ENCODE measurements at places on chromosomes 11 and 22.

DNA sequence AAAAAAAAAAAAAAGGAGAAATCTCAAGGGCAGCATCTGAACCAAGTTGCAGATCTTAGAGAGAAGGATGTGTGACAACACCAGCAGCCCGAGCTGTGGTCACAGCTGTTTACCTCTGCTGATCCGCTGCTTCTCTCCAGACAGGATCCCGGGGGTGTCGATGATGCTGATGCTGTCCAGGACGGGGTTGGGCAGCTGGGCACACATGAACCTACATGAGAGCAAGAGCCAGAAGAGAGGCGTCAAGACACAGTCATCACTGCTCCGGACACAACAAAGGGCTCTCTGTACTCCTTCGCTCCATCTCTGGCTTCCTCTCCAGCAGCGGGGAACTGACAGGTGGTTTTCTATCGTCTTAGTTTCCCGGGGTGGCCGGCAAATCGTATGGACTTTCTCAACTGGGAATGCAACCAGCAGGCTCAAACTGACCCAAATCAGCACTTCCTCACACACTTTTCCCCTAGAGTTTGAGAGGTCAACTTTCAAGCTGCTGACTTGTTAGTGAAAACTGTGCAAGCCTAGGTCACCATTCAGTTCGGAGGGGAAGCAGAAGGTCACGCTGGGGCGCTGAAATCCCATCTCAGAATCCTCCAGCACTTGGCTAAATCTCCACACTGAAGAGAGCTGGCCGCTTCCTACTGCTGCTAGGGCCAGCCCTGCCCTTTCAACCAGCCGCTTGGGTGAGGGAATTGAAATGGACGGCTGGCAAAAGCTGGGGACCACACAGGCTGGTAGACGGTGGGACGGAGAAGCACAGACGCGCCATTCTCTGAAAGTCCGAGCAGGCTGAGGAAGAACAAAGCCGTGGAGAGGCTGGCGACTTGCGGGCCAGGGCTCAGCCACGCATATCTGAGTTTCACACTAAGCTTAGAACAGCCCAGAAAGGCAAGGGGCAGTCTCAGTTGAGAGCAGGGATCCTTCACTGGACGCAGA lies 3.8 kb downstream of the EHD1 start:
- DNase-seq: no peak

DNA sequence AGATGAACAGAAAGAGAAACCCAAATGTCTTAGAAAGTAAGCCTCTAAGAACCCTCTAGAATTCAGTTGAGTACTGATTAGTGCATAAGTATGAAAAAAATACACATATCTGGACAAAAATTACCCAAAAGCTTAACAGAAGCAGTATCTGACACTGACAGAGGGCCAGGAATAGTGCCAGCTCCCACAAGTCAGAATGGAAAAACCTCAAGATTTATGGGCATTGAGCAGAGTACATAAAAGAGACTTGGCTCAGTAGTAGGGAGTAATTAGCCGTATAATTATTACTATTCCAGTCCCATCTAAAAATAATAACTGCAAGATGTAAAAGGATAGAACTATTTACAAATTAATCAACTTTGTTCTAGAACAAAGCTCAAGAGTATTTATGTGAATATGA lies 834.5 kb downstream of the FAM181B start:
- no peak for DNase-seq

DNA sequence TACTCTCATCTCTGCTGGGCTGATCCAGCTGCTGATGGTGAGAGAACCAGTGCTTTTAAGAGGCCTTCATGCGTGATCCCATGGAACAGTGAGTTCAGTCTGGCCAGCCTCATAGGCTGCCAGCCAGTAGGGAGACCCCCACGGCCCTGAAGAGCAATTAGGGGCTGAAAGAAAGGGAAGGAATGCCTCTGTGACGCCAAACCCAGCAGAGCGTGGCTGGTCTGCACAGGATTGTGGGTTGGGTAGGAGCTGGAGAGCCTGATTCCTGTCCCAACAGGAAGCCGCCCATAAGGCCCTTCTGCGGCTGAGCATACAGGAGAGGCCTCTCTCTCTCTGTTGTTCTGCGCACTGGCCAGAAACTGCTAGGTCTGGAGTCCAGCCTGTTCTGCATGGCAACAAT lies 181.5 kb upstream of the E2F8 start:
- DNase-seq: no peak

- DNase-seq: peak; percentile 72
Observed at GRCh38 chr22:38298312-38299005, 18.8 kb downstream of the CSNK1E start.

GRCh38 chr11:12269446-12270214 lies 107.7 kb upstream of the PARVA start:
- no peak for DNase-seq

GRCh38 chr22:28882545-28882877 lies 861 bp upstream of the ZNRF3 start:
- no peak for DNase-seq

GRCh38 chr11:130426837-130427341 lies 1.5 kb downstream of the ADAMTS8 start:
- no peak for DNase-seq

DNA sequence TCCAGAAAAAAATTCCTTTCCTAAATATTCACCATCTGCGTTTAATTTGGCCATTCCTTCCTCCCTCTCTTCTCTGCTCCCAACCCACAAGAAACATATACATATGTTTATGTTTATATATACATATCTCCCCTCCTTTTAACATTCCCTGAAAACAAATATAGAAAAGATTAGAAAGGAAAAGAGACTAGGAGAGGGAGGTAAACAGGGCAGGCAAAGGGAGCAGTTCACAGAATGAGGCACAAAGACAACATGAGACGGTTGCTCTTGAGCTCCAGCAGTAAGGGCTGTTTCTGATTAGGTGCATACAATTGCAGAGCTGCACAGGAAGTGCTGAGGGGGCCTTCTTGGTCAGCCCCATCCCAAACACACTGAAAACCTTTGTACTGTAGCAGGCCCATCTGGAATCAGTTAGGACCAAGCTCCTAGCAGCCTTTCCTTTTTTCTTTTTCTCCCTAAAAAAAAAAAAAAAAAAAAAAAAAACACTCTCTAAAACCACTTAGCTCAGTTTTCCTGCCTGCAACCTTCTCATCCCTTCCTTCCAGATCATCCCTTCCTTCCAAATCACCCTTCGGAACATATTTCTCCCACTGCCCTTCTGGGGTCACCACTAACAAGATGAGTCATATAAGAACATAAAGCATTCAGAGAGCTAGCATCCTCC lies 57.0 kb downstream of the RBFOX2 start:
- no peak for DNase-seq

GRCh38 chr11:11979488-11980117 lies 28.8 kb downstream of the DKK3 start:
- no peak for DNase-seq

- no peak for DNase-seq
Observed at GRCh38 chr22:38942702-38943101, 14.7 kb upstream of the APOBEC3A start.

DNA sequence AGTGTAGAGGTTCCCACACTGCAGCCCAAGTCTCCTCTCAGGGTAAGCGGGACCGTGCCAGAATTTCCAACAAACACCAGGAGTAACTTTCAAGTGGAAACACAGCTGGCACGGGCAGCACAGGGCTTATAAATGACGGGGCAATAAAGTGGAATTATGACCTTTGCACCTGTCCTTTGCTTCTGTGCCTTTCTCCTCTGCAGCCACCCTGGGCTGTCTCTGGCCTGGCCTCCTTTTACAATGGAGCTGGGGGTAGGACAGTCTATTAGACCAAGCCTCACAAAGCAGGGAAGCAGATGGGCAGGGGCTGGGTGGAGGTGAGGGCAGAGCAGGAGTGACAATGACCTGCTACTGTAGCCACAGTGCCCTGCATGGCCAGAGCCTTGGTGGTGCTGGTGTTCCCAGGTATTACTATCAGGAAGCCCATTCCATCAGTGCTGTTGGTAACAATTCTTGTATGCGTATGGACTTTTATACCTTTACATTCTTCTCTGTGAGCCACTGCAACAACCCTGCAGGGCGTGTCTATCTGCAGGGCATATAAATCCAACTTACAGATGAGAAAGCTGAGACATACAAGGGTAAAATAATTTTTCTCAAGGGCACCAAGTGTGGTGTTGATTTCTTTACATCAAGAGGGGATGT lies 387.8 kb downstream of the CTTN start:
- no peak for DNase-seq

DNA sequence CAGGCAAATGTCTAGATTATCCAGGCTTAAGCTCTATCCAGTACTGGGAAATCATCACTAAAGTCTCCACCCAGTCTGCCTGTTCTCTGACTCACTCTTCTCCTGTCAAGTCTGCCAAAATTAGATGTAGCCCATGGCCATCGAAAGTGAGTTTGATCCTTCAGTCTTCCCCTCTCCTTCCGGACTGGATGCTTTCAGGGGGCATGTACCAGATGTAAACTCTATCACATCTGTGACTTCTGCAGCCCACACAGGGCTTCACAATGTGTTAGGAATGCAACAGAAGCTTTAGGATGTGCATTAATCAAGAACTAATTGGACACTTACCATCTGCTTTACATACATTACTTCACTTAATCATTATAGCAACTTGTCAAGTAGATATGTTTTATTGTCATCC lies 12.3 kb downstream of the ME3 start:
- DNase-seq: no peak

DNA sequence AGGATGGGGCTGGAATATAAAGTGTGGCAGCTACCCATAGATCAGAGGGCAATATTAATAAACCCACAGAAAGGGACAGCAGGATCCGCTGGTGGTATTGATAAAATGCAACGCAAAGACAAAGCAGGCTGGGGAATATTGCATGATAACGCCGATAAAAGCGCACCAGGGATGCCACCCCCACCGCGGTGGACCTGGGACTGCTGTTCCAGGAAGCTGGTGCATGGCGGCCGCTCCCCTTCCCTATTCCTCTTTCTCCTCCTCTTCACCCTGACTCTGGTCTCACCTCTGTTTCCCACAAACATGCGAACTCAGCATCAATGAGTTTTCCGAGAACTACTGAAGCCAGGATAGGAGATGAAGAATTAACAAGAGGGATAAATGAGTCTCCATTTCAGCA lies 20.2 kb downstream of the SPATA19 start:
- DNase-seq: no peak

DNA sequence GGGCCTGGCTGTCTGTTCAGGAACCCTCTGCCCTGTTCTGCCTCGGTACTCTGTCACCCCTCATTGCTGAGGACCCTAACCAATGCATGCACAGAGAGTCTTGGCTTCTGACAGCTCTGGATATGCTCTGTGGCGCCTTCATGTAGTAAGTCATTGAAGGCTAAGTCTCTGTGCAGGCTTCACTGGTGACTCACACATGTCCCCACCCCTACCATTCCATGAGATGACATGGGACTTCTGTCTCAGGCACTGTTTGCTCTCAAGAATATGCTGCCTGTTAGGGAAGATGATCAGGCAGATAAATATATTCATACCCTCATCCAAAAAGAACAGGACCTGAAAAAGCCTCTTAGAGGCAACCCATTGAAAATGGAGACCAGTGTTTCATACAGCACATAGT lies 43.6 kb upstream of the HORMAD2 start:
- DNase-seq: no peak

Data from GM13976 (cell line).